NCI-H1105 treated with DMSO at 0.1 percent for 48 hours (cell line): ENCODE measurements at places on chromosomes 7 and 10.

GRCh38 chr10:47140761-47141348 lies 159.1 kb upstream of the GDF10 start:
- DNase-seq, result no peak

- no peak for DNase-seq
Measured at GRCh38 chr7:50220273-50220672, 84.2 kb upstream of the IKZF1 start.

GRCh38 chr10:96673318-96674099 lies 46.8 kb downstream of the PIK3AP1 start:
- DNase-seq, result no peak

DNA sequence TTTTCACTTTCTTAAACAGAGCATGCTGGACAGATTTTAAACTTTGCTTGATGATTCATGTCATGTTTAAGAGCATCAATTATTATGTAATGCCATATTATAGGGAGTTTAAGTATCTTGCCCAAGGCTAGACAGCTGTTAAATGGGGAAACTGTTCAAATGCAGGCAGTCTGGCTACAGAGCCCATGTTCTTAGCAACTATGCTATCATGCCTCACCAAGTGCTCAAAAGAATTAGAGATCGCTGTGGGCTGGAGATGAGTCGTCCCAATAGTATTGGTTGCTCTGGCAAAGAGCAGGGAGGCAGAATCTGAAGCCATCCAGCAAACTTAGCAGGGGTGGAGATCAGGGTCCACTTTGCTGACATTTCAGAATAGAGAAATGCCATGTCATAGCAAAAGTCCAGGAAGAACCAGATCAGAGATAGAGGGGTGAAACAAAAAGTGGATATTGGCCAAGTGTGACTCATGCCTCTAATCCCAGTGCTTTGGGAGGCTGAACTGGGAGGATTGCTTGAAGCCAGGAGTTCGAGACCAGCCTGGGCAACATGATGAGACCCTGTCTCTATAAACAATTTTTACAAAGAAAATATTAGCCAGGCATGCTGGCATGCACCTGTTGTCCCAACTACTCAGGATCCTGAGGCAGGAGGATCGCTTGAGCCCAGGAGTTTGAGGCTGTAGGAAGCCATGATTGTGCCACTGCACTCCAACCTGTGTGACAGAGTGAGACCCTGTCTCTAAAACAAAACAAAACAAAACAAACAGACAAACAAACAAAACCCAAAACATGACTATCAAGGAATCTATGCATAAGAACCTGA lies 57.8 kb downstream of the BAMBI start:
- no peak for DNase-seq

DNA sequence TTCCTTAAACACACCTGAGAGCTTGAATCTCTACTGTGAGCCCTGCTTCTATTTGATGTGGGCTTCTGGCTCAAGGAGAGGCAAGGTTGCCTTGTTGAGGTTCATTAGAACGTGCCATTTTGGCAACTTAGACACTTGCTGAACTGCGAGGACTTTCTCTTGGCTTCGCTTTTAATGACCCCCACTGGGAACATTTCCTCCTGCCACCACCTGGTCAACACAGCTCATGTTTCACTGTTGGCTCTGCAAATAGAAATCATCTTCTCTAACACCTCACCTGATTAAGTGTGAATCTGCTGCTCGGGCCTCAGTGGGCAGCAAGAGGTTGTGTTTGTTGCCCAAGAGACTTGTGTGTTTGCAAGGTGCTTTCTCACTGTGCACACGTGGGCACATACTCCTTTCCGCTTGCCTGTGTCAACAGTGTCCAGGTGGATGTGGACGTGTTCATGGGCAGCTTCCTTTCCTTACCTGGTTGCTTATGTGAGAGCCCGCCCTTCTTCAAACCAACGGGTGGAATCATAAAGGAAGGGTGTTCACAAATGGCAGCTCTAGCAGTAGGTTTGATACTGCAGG lies 147.0 kb downstream of the NRP1 start:
- no peak for DNase-seq

DNA sequence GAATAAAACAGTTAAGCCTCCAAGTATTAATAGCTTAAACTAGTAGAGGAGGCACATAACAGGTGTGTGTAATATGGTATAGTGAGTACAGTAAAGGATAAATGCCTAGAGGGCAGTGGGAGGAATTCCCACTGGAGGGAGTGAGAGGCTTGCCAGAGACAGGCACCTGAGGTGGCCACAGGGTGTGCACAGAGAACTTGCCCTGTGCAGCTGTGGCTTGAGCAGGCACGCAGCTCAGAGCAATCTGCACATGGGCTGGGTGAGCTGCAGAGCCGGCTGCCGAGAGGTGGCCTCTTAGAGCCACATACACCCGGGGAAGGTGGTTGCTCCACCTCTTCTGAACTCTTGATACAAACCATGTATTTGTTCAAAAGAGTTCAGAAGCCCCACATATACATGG lies 237.1 kb downstream of the COBL start:
- no peak for DNase-seq

- no peak for DNase-seq
Measured at GRCh38 chr10:15704581-15704968, 15.1 kb downstream of the ITGA8 start.

- no peak for DNase-seq
Measured at GRCh38 chr10:31037749-31038148, 6.1 kb upstream of the ZNF438 start.

DNA sequence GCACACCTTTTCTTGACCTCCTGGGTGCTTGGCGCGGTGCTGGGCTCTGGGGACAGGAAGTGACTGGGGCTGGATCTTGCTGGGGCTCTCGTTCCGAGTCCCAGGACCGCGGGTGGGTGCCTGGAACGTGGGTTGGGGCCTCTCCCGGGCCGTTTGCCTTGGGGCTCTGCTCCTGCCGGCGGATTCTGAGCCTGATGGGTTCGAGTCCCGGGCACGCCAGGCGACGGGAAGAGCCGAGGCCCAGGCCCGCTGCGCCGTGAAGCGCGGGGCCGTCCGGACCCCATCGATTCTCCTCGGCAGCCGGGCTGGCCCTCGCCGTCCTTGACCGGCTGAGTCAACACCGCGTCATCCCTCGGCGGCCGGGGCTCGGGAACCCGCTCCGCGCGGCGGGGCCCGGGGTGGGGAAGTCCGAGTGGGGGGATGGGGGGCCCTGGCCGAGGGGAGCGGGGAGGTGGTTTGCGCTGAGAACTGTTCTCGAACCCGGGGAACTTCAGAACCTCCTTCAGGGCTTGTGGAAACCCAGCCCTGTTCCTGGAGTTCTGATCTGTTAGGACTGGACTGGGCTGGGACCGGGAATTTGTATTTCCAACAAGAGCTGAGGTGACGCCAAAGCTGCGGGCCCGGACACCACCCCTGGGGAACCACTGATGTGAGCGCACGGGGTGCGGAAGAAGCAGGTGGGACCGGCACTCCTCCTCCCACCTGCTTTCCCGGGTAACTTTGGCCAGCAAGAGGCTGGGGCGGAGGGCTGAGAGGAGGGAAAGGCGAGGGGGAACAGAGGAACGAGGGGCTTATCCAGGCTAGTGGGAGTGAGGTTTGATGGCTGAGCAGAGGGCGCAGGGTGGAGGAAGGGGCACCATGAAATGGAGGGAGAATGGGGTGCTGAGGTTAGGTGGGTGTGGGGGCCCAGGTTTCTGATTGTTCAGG lies 6.2 kb downstream of the HHEX start:
- DNase-seq, result no peak

DNA sequence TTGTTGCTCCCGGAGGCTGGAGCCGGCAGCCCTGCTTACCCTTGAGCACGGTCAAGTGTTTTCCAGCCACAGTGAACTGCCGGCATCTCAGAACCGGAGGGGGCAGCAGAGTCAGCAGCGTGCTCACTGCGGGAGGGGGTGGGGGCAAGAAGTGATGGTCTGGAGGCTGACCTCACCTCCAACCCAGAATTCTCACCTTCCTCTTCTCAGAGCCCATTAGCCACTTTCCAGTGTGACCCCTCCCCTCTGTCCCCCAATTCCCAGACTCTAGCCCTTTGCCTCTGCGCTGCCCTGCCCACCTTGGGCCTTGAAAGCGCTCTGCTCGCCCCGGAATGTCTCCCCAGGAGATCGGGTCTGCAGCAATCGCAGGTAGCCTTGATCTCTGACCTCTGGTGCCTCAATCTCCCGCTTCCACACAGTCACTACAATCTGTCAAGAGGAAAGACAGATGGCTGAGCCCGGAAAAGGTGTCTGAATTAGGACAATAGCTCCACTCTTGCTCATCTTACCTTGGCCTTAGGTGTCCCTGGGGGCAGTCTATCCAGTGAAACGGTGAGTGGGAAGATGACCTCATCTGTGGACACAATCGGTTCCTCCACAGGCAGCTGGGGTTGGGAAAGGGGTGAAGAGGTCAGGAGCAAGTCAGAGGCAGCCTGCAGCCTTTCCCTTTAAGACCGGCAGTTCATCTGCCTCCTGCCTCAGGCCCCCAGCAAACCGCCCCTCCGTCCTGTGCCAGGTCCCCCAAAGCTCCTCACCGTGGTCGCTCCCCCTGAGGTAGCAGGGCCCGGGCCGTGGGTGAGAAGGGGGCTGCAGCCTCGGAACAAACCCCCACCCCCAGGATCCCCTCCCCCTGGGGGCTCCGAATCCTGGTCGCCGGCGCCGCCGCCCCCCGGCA lies 942 bp downstream of the TRAPPC14 start:
- DNase-seq, result no peak

- no peak for DNase-seq
Measured at GRCh38 chr7:71801976-71802375, 610.2 kb downstream of the CALN1 start.

DNA sequence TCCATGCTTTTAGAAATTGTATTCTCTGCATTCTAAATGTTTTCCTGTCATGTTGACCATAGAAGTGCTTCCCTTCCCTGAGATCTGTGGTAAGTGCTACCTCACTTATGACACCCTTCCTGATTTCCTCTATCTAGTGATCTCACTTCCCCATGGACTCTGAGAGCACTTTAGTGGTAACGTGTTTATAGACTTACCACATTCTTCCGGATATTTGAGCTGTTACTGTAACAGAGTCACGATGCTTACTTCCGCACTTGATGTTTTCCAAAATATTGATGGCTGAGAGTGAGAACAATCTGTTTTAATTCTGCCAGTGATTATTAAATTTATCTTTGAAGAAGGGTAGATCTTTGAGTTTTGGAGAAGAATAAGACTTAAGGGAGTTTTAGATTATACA lies 60.1 kb upstream of the NAMPT start:
- DNase-seq, result no peak

GRCh38 chr7:123305840-123306375 lies 106.1 kb upstream of the SLC13A1 start:
- no peak for DNase-seq

GRCh38 chr7:98227939-98228338 lies 16.7 kb downstream of the BHLHA15 start:
- DNase-seq, result no peak

DNA sequence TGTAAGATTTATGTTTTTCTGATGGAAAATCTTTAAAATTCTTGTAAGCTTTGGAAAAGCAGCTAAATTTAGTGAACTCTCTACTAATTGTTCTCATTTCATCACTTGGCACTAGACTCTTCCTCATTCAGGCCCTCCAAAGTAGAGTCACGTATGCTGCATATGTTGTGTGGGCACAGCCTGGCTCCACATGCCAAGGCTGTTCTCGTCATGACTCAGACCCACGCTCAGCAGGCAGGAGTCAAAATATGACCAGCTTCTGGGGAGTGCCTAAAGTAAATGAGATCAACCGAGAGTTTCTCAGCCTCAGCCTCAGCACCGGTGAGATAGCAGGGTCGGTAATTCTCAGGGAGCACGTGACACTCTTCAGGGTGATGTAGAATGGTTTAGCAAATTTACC lies 1672.9 kb downstream of the REEP3 start:
- DNase-seq, result no peak
